ENCODE measurements at places on chromosomes 16 and 17. TPM values are rescaled to one million over a fixed set of nuclear protein-coding genes. Genes with fewer than 3 reads are reported as not detected.
A peak's percentile ranks its signal among the peaks of the same experiment; 100 is the strongest.

DNA sequence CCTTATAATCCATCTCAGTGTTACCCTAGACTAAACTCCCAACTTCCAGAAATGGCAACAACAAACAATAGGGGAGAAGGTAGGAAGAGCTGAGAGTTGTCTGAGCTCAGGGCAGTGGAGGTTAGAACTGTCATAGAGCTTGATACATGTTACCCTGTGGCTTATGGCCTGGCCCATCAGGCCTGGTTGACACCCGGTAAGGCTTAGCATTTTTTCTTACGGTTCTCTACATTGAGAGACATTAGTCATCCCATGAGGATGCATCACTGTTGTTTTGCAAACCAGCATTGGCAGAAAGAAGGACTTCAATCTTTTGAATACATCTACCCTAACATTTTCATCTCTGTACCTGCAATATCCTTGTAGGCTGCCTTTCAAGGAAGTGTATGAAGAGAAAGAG is 226.6 kb downstream of the PHKB start:
- no peak for DNase-seq

LGALS9B gene
- not detected for total RNA-seq

PAQR4 gene
- 51.8 TPM for total RNA-seq

DNA sequence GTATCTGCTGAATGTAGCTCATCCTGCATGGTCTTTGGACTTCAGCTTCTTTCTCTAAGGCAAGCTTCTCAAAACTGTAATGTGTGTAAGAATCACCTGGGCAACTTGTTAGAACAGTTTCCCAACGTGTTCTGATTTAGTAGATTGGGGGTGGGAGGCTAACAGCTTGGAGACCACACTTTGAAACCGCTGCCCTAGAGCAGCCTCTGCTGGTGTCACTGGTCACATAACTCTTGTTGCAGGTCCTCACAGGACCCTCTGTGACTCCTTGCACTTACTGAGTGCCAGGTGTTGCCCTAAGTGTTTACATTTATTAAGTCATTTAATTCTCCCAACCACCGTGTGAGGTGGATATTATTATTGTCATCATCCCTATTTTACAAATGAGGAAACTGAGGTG is 9.9 kb downstream of the SLC35G3 start:
- DNase-seq, result no peak

GRCh38 chr16:19700319-19700781 is 17.7 kb downstream of the KNOP1 start:
- no peak for DNase-seq

DNA sequence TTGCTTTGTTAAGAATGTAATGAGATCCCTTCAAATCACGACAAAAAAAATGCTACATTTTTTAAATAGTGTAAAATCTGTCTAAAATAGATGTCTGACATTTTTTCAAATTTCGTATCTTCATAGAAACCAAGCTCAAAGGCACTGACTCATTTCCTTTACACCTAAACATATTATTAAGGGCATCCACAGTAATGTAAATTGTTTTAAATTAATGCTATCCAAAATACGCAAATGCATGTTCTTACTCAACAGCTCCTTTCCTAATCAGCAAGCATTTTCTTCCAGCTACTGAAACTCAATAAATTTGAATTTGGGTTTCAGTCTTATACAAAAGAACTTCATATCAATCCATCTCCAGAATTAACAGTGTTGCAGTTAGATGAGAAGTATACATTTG is 4.3 kb downstream of the C16orf87 start:
- DNase-seq, result no peak

GRCh38 chr16:59733321-59733720 is 999.2 kb upstream of the GOT2 start:
- no peak for DNase-seq

CLDN6 gene
- 1.2 TPM for total RNA-seq

- DNase-seq, result no peak
Measured at GRCh38 chr17:28530250-28530649, 22.2 kb downstream of the UNC119 start.

C17orf100 gene
- total RNA-seq, result 2.8 TPM

GRCh38 chr17:50855708-50856330 is 10.3 kb downstream of the TOB1 start:
- no peak for DNase-seq

DNA sequence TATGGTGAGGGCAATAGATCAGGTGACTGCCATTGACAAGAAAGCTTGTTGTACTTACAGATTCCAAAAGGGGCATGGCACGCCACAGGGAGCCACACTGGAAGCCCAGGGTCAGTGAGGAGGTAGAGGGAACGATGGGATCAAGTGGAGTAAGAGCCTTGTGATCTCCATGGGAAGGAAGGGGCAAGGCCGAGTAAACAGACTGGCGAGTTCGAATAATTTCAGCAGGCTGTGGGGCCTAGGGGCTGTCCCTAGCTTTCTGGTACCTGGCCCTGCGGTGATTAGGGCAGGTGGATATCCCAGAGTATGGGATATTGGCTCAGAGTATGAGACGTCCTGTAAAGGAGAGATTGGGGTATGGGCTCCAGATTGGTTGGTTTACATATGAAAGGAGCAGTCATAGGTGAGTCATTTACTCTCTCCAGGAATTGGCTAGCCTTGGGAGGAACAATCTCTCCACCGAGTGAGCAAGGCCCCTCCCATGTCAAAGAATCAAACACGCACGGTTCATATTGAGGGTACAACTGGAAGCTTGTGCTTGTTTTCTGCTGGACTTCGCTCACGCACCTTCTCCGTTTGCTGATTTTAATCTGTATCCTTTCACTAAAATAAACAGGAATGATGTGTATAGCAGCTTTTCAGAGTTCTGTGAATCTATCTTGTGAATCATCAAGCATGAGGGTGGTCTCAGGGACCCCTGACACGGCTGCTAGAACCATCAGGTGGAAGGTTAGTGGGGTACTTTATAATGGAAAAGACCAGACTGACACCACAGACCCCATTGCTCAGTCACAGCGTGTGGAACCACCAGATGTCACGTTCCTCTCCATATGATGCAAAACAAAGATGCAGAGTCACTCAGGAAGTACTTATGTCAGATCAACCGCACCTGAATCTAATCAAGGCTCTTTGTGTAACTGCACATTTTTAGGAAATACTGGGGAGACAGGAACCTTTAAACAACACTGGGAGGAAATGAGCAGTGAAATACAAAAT is 27.9 kb downstream of the GABARAPL2 start:
- DNase-seq, result no peak

- no peak for DNase-seq
Measured at GRCh38 chr17:79548116-79548515, 62.7 kb downstream of the RBFOX3 start.

DNA sequence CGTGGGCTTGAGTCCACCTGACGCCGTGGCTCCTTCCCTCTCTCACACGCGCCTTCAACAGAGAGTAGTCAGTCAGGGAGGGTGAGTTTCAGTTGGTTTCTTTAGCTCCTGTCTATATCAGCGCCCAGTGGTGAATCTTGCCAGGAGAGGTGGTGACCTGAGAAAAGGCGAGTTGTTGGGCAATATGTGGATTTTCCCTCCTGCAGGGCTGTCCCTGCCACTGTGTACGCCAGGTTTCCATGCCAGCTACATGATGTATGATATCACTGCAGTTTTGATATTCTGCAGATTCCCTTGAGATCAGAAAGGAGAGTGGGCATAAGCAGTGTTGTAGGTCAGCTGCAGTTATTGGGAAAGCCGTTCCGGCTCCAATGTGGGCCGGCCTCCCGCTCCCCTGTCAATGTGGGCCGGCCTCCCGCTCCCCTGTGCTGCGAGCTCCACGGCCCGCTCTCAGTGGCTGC is 31.4 kb downstream of the BANP start:
- no peak for DNase-seq

CSH2 gene
- total RNA-seq, result not detected

- DNase-seq, result no peak
Measured at GRCh38 chr17:79105937-79106336, 31.3 kb downstream of the ENGASE start.

- no peak for DNase-seq
Measured at GRCh38 chr17:27593232-27593856, 37.6 kb upstream of the LGALS9 start.

PPL gene
- 89.4 TPM for total RNA-seq

TPSD1 gene
- total RNA-seq, result 0.26 TPM

GRCh38 chr17:15265131-15265530 is at the start of gene PMP22:
Gene PMP22, minus strand, starts transcription at chr17:15265326. Its CDS starts 4,599 bp downstream, at chr17:15260727.
- no peak for DNase-seq

GRCh38 chr16:1044460-1045309 is 27.9 kb upstream of the SSTR5 start:
- DNase-seq, result no peak

- DNase-seq, result no peak
Measured at GRCh38 chr16:27758544-27758943, 208.6 kb downstream of the KATNIP start.

GRCh38 chr17:37789021-37789565 is 44.2 kb upstream of the HNF1B start:
- DNase-seq, result no peak

GRCh38 chr16:24070851-24071250 is 185.3 kb upstream of the CACNG3 start:
- peak; percentile 17 for DNase-seq

GRCh38 chr16:64950262-64950661 is 171.6 kb downstream of the CDH11 start:
- DNase-seq, result no peak

C16orf89 gene
- not detected for total RNA-seq

CCL1 gene
- total RNA-seq, result not detected

DNA sequence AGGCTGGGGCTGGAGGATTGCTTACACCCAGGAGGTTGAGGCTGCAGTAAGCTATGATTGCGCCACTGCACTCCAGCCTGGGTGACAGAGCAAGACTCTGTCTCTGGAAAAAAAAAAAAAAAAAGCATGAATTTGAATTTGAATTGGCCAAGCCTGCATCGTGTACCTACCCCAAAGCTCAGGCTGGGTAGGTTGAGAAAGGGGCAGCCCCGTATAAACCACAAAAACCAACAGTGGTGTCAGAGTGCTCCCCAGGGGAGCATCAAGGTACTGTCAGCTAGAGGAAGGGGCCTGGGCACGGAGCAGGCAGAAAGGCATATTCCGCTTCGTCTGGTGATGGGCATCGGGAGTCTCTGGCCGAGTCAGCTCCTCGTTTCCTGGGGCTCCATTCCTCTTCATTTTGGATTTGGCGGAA is 40.9 kb downstream of the RAP1GAP2 start:
- DNase-seq, result no peak

DVL2 gene
- total RNA-seq, result 84.2 TPM

- no peak for DNase-seq
Measured at GRCh38 chr16:59697761-59698160, 963.6 kb upstream of the GOT2 start.

Data from Panc1 (cell line).